NCI-H187 (cell line): ENCODE measurements at places on chromosomes 12 and 14.

DNA sequence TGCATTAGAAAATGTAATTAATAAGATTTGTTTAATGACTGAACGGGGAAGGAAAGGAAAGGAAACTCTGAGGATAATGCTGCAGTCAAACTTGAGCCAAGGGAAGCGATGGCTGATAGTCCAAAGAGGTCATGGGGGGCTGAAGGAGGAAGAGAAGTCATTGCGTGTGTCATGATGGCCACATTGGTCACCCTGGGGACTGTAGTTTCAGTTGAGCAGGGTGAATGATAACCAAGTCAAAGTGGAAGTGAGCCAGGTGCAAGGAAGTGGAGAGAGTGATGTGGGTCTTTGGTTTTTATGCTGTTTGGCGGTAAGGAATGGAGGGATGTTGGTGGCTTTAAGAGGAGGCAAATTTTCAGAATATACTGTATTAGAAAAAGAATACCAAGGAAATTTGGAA, 21.6 kb downstream of the C12orf75 start:
- no peak for DNase-seq

- DNase-seq, result no peak
These were observed 28.3 kb upstream of the HIGD1C start for GRCh38 chr12:50924131-50924438.

DNA sequence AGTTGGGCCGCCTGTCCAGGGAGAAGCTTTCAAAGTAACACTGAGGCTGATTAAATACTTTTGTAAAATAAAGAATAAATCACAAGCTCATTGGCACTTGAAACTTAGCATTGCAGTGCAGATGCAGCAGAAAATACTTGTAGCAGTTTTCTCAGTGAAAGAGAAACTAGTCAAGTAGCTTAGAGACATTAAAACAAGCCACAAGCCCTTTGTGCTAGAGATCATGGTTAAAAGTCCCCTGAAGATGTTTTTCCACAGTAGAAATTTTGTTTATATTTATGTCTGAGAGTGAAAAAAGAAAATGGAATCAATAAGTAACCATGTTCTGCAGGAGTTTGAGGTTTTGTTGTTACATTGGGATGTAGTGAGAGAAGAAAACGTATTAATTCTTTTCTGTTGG, 5.9 kb downstream of the PSEN1 start:
- no peak for DNase-seq

- DNase-seq, result no peak
These were observed 152.0 kb upstream of the CCND2 start for GRCh38 chr12:4121506-4122020.

- no peak for DNase-seq
These were observed 202.0 kb downstream of the TMEM132C start for GRCh38 chr12:128468926-128469325.

- DNase-seq, result no peak
These were observed 217.7 kb downstream of the PTPRO start for GRCh38 chr12:15540005-15540404.

GRCh38 chr14:39615352-39615751, 183.1 kb upstream of the FBXO33 start:
- DNase-seq, result no peak

DNA sequence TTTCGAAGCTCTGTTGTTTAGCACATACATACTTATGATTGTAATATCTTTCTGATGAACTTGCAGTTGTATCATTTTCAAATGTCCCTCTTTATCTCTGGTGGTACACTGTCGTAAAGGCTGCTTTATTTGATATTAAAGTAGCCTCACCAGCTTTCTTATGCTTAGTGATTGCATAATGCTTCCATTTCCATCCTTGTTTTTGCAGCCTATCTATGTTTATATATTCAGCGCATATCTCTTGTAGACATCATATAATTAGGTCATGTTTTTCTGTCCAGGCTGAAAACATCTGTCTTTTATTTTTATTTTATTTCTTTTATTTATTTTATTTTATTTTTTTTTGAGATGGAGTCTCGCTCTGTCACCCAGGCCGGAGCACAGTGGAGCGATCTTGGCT, 34.6 kb downstream of the ACAD10 start:
- DNase-seq, result no peak

GRCh38 chr14:56895154-56895553, 84.9 kb upstream of the OTX2 start:
- no peak for DNase-seq
